ENCODE measurements at places on chromosomes 12 and 14. TPM values are rescaled to one million over a fixed set of nuclear protein-coding genes. Genes with fewer than 3 reads are reported as not detected.

DNA sequence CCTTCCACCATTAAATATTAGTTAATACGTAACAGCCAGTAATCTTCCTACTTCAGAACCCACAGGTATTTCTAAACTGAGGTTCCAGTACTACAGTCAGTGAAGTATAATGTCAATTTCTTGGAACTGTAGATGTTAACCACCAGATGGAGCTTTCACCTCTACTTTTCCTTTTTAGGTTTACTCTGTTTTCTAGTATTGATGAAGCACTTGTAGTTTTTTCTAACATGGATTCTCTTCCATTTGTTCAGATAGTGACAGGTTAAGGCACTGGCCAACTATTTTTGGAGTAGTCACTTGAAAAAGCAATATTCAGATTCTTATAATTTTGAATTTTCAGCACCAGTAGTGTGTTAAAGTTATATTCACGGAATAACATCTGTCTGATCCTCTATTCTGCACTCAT, 4.6 kb upstream of the SEC23A start:
- no peak for DNase-seq
- no peaks in the 10 kb centered on the region for H3K27me3 ChIP-seq

GRCh38 chr12:69149270-69149669, 90.1 kb upstream of the CPSF6 start:
- DNase-seq, result no peak
- H3K27me3 ChIP-seq, result peaks cover 3% of the 10 kb centered on the region

CCDC38 gene
- not detected for total RNA-seq

DNA sequence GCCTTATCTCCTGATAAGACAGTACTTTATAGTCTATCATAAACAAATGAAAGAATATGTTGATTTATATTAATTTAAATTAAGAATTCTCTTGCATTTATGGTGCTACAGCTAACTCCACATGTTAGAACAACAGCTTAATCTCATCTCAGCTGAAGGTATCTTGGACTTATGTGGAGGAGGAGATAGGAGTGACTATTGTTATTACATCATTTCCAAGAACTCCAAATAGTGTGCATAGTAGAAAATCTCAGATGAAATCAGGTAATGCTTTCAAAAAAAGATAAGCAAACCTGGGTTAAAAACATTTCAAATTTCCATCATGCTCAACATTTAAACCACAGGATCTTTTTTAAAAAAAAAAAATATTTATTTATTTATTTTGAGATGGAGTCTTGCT, 31.3 kb upstream of the ISM2 start:
- peaks cover 13% of the 10 kb centered on the region for H3K36me3 ChIP-seq
- DNase-seq, result no peak
- no peak overlapping the region for H3K27ac ChIP-seq
- no peaks in the 10 kb centered on the region for H3K4me1 ChIP-seq
- no peak overlapping the region for H3K4me3 ChIP-seq
- peaks cover 4% of the 10 kb centered on the region for H3K27me3 ChIP-seq

GRCh38 chr14:100193417-100194357, 34.2 kb upstream of the DEGS2 start:
- H3K36me3 ChIP-seq, result no peaks in the 10 kb centered on the region
- H3K27ac ChIP-seq, result peak overlapping the region; percentile 57
- DNase-seq, result no peak

DNA sequence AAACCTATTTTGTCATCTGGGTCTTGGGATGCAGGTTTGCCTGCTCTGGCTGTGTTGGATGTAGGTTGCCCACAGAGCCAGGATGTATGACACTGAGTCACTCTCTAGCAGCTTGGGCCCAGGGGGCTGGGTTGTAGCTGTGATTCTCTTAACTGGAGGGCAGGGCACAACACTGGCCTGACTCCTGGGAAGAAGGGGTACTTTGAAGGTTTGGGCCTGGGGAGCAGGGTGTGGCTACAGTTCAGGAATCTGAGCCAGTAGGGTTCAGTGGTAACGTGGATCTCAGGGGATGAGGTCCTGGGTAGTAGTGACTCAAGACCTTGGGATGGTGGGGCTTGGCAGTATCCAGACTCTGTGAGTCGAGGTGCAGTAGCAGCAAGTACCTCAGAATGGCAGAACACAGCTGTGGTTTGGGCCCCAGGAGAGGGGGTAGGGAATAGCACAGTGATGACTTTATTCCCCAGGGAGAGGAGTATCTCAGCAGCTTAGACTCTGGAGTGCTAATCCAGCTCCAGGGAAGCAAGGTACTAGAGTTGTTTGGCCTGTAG, 25.7 kb downstream of the TBC1D15 start:
- H3K27ac ChIP-seq, result no peak overlapping the region
- peaks cover 5% of the 10 kb centered on the region for H3K27me3 ChIP-seq
- no peak for DNase-seq
- H3K4me1 ChIP-seq, result peaks cover 18% of the 10 kb centered on the region
- H3K4me3 ChIP-seq, result no peak overlapping the region

- H3K27ac ChIP-seq, result no peak overlapping the region
- H3K4me1 ChIP-seq, result peaks cover 4% of the 10 kb centered on the region
- H3K4me3 ChIP-seq, result no peak overlapping the region
- no peaks in the 10 kb centered on the region for H3K36me3 ChIP-seq
- no peak for DNase-seq
These were observed 151.1 kb downstream of the SAMD4A start for GRCh38 chr14:54718046-54718445.

- DNase-seq, result no peak
- no peak overlapping the region for H3K4me3 ChIP-seq
- no peak overlapping the region for H3K27ac ChIP-seq
- peaks cover 6% of the 10 kb centered on the region for H3K36me3 ChIP-seq
- peaks cover 6% of the 10 kb centered on the region for H3K4me1 ChIP-seq
These were observed 3.0 kb upstream of the PIGH start for GRCh38 chr14:67602995-67603545.

- no peaks in the 10 kb centered on the region for H3K27me3 ChIP-seq
- no peak for DNase-seq
- H3K27ac ChIP-seq, result no peak overlapping the region
- no peak overlapping the region for H3K4me3 ChIP-seq
- H3K36me3 ChIP-seq, result no peaks in the 10 kb centered on the region
These were observed 45.5 kb upstream of the ST8SIA1 start for GRCh38 chr12:22380031-22380430.

DNA sequence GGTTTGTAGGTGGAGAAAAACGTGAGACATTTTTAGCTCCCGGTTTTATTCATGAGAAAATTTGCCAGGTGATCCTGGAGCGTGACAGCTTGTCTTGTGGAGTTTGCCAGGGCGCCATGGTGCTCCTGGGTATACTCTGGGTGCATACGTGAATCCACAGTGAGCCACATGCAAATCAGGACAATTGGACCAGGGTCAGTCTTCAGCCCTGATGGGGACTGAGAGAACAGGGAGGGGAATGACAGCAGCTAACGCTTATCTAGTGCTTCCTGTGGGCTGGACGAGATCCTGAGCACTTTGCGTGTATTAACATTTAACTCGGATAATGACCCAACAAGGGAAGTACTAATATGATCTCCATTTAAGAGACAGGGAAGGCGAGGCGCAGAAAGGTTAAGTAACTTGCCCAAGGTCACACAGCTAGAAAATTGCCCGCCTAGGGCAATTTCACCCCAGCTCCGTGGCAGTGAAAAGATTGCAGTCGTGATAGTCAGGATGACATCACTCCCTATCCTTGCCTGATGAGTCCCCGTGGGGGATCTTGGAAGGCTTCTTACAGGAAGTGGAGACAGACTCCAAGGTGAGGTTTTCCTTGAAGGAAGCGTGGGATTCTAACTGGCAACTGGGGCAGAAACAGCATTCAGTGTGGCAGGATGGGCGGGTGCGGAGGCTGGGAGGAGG, 118.4 kb upstream of the NCOR2 start:
- DNase-seq, result no peak
- no peak overlapping the region for H3K27ac ChIP-seq
- H3K4me1 ChIP-seq, result peaks cover 23% of the 10 kb centered on the region
- peaks cover 2% of the 10 kb centered on the region for H3K27me3 ChIP-seq
- H3K4me3 ChIP-seq, result no peak overlapping the region
- no peaks in the 10 kb centered on the region for H3K36me3 ChIP-seq

GPRC5D gene
- total RNA-seq, result not detected

DNA sequence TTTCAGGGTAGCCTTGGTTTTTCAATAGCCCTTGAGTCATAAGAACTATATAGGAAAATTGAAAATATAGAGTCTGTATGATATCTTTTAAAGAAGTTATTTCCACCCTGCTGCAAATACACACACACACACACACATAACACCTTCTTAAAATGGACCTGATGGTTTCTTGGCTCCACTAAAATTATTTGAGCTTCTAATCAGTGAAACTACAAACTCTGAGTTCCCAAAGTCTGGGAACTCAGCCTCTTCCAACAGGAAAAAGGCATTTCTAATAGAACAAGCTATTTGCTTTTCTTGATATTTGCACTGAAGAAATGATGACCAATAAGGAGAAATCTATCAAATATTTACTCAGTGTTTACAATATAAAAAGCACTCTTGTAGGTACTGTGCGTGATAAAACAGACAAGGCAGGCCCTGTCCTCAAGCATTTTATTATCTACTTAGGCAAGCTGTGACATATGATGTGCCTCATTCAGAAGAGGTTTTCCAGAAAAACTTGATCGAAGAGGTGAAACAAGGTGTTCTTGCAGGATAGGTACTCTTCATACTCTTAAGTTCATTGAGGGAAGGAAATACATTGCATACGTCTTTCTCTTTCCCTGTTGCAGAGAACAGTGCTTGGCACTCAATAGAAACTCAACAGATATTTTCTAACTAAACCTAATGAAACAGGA, 88.6 kb downstream of the MGST1 start:
- H3K27ac ChIP-seq, result no peak overlapping the region
- DNase-seq, result no peak
- peaks cover 6% of the 10 kb centered on the region for H3K36me3 ChIP-seq
- no peak overlapping the region for H3K4me3 ChIP-seq
- no peaks in the 10 kb centered on the region for H3K4me1 ChIP-seq
- no peaks in the 10 kb centered on the region for H3K27me3 ChIP-seq

HCAR2 gene
- total RNA-seq, result not detected

DNA sequence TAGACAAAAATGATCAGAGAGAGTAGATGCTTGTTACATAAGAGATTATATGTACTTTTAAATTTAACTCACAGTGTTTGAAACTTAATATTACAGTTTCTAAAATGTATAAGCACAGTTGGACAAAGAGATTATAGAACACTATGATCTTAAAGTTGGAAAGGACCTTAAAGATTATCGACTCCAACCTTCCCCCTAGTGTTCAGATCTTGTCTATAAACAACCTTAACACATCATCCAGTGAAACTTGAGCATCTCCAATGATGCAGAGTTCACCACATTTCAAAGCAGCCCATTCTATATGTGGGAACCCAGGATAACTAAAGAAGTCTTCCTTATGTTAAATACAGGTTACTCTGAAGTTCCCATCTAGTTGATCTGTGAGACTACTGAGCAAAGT, 480.8 kb downstream of the RMST start:
- H3K4me3 ChIP-seq, result no peak overlapping the region
- no peak for DNase-seq
- H3K36me3 ChIP-seq, result no peaks in the 10 kb centered on the region
- no peaks in the 10 kb centered on the region for H3K4me1 ChIP-seq

DNA sequence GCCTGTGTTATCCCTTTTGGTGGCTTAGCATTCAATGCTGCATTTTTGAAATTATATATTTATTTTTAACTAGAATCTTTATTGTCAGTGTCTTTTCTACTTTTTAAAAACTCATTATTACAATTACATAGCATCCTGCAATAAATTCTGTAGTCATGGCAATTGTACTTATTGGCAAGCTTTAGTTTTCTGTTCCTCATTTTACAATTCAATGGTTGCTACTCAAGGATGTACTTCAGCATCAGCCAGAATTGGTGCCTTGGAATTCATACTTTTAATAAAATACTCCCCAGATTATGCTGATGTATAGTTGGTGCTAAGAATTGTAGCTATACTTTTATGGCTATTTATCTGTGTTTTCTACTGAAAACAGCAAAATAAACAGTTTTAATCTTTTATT, 1756.8 kb upstream of the SEL1L start:
- no peak for DNase-seq
- H3K36me3 ChIP-seq, result no peaks in the 10 kb centered on the region
- H3K4me3 ChIP-seq, result no peak overlapping the region

- H3K27me3 ChIP-seq, result peaks cover 5% of the 10 kb centered on the region
- H3K36me3 ChIP-seq, result no peaks in the 10 kb centered on the region
- H3K4me1 ChIP-seq, result peaks cover 14% of the 10 kb centered on the region
These were observed 21.1 kb upstream of the KCNA5 start for GRCh38 chr12:5022465-5023061.

- H3K4me1 ChIP-seq, result no peaks in the 10 kb centered on the region
- no peak for DNase-seq
- no peaks in the 10 kb centered on the region for H3K27me3 ChIP-seq
- no peak overlapping the region for H3K4me3 ChIP-seq
- no peaks in the 10 kb centered on the region for H3K36me3 ChIP-seq
- no peak overlapping the region for H3K27ac ChIP-seq
These were observed 878.1 kb downstream of the C12orf50 start for GRCh38 chr12:87150969-87151662.

ESR2 gene
- total RNA-seq, result not detected

PRR4 gene
- total RNA-seq, result 3.7 TPM

CPNE6 gene
- total RNA-seq, result not detected

GRCh38 chr14:77474479-77475177, 16.7 kb downstream of the AHSA1 start:
- H3K36me3 ChIP-seq, result no peaks in the 10 kb centered on the region
- no peak overlapping the region for H3K4me3 ChIP-seq
- peaks cover 3% of the 10 kb centered on the region for H3K4me1 ChIP-seq
- DNase-seq, result no peak

- H3K4me1 ChIP-seq, result peaks cover 2% of the 10 kb centered on the region
- H3K27me3 ChIP-seq, result peaks cover 4% of the 10 kb centered on the region
- H3K4me3 ChIP-seq, result no peak overlapping the region
- no peak for DNase-seq
- H3K27ac ChIP-seq, result no peak overlapping the region
These were observed 3.5 kb upstream of the KSR2 start for GRCh38 chr12:117972301-117972700.

GRCh38 chr14:91127401-91127801, 13.5 kb downstream of the DGLUCY start:
- peaks cover 7% of the 10 kb centered on the region for H3K4me1 ChIP-seq
- H3K27ac ChIP-seq, result no peak overlapping the region
- no peak for DNase-seq

DNA sequence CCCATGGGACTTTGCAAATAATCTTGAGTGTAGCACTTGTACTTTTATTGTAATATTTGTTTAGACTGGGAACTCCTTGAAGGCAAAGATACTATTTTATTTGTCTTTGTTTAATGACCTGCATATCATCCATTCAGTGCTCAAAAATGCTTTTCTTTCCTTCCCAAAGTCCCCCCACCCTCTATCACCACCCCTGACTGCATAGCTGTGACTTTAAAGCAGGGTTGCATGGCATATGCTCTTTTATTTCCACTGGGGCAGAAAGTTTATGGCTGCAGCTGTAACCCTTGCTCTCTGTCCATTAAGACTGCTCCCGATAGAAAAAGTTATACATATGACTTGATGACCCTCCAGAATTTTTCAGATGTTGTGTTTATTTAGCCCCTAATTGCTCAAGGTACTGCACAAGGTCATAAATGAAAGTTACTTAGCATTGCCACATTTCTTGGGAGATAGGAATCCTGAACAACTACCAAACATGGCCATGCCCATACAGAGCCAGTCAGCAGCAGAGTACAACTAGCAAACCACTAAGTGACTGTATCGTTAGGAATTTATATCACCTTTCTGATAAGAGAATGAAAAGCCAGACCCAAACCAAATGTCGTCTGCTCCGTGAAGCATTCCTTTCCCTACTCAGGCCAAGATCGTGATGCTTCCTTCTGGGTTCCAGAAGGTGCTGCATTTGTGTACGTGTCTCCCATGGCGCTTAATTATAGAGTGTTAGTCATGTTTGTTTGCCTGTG, 114.3 kb downstream of the DIP2B start:
- H3K4me1 ChIP-seq, result peaks cover 45% of the 10 kb centered on the region
- H3K27ac ChIP-seq, result no peak overlapping the region
- peak overlapping the region; percentile 14 for H3K4me3 ChIP-seq
- H3K27me3 ChIP-seq, result peaks cover 2% of the 10 kb centered on the region
